ENCODE measurements at places on chromosomes 4 and X.

DNA sequence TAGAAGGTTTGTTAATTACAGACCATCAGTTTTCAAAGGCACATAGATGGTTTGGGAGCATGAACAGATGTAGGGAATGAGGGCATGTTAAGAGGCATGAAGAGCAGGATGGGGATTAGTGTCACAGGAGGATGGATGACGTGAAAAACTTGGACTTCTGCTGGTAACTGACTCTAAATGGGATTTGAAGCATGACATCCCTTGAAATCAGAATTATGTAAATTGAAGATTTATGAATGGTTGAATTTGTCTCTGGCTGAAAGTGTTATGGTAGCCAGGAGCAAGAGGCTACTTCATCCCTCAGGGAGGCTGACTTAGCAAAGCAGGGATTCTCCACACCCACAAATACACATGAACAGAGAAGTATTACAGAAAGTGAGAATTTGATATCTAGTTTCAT is 454.6 kb downstream of the MAGEB5 start:
- no peak for DNase-seq

DNA sequence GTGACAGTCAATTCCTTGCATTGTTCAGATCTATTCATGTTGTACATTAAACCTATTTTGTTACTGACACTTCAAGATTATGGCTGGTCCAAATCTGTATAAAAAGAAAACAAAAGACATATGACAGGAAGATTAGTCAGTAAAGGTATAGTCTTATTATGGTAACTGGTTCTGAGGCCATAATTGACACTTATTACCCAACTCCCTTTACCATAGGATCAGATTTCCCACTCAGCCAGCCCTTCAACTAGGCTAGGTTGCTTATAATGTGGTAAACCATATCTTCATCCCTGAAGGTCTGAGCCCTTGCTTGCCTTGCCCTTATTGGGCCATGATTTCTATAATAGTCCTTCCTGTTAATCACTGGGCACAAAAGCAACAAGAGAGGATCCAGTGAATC is 289.6 kb downstream of the CXXC4 start:
- DNase-seq = no peak

- DNase-seq = no peak
Measured at GRCh38 chr4:80963051-80963450, 67.5 kb upstream of the BMP3 start.

- DNase-seq = no peak
Measured at GRCh38 chr4:41882625-41883347, 52.4 kb upstream of the TMEM33 start.

DNA sequence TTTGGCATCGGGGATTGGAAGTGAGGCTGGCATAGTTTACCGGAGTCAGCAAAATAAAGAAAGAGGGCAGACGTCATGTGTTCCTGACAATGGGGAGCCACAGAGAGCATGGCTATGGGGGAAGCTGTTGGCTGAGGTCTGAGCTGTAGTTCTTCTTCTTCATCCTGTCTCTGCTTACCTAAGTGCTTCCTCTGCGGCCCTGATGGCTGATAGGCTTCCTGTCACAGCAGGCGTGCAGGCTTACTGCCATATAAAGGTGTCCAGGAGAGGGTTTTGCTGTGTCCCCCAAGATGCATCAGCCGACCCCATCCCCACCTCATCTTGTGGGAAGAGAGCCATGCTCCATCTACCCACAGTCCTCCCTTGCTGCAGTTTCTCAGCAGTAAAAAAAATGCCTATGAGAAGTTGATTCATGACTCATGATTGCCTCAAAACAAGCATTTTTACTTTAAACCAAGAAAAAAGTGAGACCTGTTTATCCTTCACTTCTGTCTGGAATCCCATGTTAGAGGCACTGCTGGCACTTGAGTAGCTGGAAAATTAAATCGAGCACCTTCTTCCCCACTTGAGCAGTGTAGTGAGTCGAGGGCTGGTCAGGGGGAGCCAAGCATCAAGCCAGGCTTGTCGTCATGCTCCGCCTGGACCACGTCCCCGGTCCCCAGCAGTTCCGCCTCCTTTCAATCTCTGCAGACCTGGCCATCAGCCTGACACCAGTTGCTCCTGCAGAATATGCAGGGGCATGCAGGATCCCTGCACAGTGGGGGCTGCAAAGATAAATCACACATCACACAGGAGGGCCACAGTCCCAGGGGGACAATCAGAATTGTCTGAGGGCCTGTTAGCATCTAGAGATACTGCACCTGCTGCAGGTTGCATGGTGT is 237.8 kb downstream of the EVC2 start:
- DNase-seq = no peak

DNA sequence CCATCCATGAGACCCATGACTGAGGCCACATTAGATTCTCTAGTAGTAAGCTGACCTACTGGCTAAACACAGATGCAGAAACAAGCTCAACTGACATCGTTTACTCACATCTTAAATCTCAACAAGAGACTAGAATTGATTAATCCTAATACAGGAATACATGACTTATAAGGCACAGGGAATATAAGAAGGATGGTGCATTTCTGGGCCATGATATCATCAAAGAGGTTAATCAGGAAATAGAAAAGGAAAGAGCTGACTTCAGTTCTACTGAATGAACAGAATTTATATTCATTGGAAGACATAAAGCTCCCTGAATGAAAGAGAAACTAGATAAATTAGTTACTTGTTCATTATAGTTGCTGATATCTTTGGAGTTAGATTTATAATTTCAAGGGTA is 1406.5 kb downstream of the STIM2 start:
- no peak for DNase-seq
